ENCODE measurements at places on chromosomes 11 and 22. TPM values are rescaled to one million over a fixed set of nuclear protein-coding genes. Genes with fewer than 3 reads are reported as not detected.

The SLC25A1 gene
- 31.7 TPM for total RNA-seq

The SMC1B gene
- total RNA-seq, result 0.18 TPM

The SUSD2 gene
- 1.2 TPM for total RNA-seq

The GP1BB gene
- total RNA-seq, result not detected

The MAP6 gene
- not detected for total RNA-seq
